ENCODE measurements at places on chromosomes 6 and 20.

DNA sequence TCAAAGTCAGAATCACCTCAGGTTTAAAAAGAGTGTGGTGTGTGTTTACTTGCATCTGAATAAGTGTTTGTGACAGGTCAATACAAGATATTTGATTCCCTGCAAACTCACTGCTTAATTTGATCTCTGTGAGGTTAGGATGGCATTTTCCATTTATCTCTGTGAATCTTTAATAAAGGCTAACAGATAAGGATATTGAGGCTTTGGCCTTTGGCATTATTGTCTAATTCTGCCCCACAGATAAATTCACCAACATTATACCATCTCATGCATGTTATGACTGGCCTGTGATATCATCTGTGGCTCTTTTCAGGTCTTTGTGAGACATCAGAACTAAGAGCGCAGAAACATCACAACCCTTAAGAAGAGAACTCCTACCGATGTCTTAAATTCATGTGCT, 84.7 kb downstream of the TRMT6 start:
- peak; percentile 15 for DNase-seq

- DNase-seq: no peak
These were observed 65.9 kb upstream of the OGFRL1 start for GRCh38 chr6:71222671-71223070.

- no peak for DNase-seq
These were observed 22.3 kb downstream of the LAMA5 start for GRCh38 chr20:62344782-62345181.

DNA sequence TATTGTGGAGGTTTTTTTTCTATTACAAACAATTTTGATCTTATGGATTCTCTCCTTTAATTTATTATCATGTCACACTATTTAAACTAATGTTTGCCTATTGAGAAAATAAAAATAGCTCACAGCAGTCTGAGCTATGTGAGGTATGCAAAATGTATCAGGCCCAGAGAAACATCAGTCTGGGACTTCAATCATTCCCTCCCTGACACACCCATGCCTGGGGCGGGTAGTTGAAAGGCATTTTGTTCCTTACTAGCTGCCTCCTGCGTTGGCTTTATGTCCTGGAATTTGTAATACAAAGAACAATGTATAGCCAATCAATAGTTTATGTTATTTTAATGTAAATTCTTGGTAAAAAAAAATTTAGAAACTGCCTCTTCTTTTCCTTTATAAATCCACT, 403.3 kb downstream of the EPM2A start:
- DNase-seq: no peak

- DNase-seq: no peak
These were observed 94.6 kb downstream of the CD109 start for GRCh38 chr6:73790574-73790973.

- no peak for DNase-seq
These were observed 458.7 kb upstream of the AGPAT4 start for GRCh38 chr6:161732594-161732993.

GRCh38 chr6:162090734-162091133, 636.8 kb downstream of the PRKN start:
- no peak for DNase-seq

DNA sequence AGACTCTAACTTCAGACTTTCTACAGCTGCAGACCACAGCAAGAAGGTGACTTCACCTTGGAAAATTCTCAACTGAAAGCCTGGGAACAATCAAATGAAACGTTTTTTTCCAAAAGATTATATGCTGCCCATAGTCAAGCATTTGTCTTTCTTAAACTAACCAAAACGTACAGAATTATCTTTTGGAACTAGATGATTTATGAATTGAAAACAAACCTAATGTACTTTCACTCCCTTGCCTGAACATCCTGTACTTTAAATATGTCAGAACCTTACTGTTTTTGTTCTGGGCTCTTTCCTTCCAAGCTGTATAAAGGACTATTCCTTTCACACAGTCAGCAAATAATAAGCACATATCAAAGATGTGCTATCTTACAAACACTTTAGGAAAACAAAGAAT, 62.4 kb upstream of the TNFAIP3 start:
- DNase-seq: no peak

DNA sequence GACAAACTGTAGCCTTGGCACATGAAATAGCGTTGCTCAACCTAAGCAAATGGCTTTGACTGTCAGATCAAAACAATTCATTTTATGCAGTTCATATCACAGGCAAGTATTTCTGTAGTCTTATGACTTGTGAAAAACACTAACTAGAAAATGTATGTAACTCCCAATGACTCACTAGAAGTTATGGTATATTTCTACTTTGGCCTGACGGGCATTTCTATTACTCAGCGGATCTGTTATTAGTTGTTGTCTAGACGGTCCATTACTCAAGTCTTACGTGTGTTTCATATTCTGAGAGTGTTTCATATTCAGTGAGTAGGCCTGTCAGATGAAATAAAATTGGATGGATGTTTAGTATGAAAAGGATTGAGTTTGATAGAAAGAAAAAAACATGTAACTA, 880.9 kb downstream of the PRIM2 start:
- DNase-seq: no peak

GRCh38 chr20:56629464-56630085, 469 bp downstream of the TFAP2C start:
- no peak for DNase-seq

GRCh38 chr6:167842457-167842856, 15.7 kb downstream of the AFDN start:
- DNase-seq: no peak

- no peak for DNase-seq
These were observed 134.9 kb downstream of the THEMIS start for GRCh38 chr6:127765949-127766348.

GRCh38 chr6:76593668-76594067, 521.2 kb upstream of the IMPG1 start:
- no peak for DNase-seq

- no peak for DNase-seq
These were observed 8.5 kb downstream of the TFAP2C start for GRCh38 chr20:56637576-56637975.

DNA sequence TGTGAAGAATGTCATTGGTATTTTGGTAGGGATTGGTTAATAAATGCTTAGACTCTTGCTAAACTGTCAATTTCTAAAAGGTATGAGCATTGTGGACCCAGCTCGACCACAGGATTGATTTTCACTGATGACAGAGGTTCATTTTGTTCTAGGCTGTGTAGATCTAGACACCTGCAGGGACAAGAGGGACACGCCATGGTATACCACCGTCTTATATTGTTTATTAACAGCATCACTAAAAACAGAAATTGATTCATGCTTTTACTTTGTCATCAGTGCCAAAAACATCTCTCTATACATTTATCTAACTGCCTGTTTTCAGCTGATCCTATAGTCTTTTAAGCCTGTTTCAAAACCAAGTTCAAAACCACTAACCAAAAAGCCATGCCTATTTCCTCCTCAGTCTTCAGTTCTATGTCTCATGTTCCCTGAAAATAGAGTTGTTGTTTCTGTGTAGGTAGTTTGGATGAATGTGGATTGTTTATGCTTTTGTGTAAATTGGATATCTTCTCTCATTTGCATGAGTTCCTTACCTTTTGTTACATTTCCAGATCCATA, 109.8 kb downstream of the JAG1 start:
- no peak for DNase-seq

DNA sequence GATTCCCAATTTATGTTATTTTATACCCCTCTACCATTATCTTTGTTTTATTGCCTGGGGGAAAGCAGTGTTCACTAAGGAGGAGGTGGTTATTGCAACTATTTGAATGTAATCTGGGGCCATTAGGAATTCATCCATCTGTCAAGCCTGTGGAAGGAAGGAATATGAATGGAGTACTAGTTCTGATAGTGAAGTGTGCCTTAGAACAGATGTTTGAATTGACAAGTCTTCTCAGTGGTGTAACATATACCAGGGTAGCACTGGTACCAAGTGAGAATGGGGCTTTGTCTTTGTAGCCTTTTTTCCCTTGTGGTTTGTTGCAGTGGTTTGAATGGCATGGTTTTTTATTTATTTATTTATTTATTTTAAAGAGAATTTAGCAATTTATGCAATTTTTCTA, 27.9 kb upstream of the HDAC2 start:
- DNase-seq: no peak

GRCh38 chr20:62063315-62063980, 2.2 kb downstream of the TAF4 start:
- no peak for DNase-seq

GRCh38 chr6:15516378-15516777, 146.4 kb downstream of the DTNBP1 start:
- DNase-seq: no peak

GRCh38 chr6:44012078-44012493, 115.2 kb downstream of the MRPL14 start:
- DNase-seq: no peak

GRCh38 chr6:31718265-31718664, 3.1 kb downstream of the LY6G6D start:
- no peak for DNase-seq

DNA sequence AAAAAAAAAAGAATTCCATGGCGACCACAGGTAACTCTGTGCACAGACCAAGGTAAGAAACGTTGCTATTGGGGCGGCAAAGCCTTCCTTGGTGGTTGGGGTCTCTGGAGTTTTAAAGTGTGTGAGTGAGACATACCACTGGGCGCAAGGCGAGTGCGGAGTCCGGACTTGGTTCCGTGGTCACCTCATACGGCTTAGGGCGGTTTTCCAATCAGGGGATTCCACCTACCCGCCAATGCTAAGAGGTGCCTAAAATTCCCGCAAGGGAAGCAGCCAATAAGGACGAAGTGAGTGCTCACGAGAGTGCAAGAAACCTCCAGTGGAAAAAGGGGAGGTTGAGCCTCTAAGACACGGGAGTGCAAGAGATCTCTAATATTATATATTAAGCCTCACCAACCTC, 68.6 kb upstream of the PRSS16 start:
- DNase-seq: no peak

- no peak for DNase-seq
These were observed 10.0 kb upstream of the HLA-DOA start for GRCh38 chr6:33019372-33019771.

DNA sequence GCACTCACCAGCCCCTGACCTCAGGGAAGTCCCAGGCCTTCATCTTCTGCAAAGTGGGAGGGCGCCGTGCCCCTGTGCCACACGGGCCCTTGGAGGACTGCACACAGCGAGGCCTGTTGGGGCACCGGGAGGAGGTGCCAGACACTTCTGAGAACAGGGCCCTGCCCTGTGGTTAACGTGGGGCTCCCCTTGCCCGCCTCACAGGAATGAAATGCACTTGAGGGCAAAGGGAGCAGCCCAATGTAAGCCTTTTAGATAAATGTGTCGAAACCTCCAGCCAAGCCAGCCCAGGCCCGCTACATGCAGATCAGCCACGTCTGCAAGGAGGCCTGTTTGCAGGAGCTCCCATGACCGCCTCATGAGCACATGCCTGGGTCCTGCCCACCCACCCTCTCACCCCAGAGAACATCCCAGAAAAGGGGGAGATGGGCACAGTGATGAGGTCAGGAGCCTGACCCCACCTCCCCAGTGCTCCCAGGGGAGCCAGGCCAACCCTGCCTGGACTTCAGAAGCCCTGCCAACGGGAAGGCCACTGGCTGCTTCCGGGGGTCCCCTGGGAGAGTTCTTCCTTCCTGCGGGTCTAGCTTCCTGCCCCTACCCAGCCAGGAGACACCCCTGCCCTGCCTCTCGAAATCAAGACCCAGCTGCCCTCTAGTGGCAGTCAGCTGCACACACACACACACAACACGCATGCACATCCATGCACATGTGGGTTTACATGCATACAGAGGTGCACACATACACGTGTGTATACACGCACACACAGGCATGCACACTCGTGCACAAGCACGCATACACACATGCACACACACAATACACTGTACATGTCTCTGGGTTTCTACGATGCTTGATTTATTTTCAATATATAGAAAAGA, 178.7 kb downstream of the TAF4 start:
- peak; percentile 6 for DNase-seq

- no peak for DNase-seq
These were observed 47.4 kb upstream of the RNGTT start for GRCh38 chr6:89010825-89011224.

DNA sequence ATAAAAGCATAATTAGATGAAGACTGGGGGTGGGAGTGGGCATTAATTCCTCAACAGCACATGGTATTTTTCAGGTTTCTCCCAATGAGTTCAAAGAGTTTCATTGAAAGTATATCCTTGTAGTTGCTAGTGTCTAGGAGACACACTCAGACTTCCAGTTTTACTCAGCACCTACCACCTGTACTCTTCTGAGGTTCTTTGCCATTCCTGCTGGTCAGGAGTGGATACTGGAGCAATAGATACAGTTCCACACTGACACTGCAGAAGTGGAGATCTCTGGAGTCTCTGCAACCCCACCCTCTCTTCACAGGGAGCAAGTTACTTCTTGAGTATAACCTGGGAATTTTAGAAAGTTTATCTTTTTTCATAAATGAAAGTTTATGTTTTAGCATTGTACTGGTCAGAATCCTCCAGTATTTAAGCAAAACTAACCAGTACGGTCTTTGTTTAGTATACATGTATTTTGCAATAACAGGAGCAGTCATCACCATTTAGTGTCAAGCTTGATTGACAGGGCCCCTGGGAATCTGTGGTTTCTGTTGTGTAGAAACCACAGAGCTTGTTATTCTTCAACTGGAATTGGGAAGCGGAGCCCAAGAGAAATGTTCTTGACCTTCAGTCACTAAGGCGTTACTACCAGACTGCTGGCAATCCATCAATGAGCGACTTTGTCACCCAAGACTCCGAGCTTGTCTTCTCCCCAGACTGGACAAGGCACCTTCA, 148.1 kb downstream of the ZDHHC14 start:
- DNase-seq: no peak
